ENCODE measurements at places on chromosomes 2 and 18.

DNA sequence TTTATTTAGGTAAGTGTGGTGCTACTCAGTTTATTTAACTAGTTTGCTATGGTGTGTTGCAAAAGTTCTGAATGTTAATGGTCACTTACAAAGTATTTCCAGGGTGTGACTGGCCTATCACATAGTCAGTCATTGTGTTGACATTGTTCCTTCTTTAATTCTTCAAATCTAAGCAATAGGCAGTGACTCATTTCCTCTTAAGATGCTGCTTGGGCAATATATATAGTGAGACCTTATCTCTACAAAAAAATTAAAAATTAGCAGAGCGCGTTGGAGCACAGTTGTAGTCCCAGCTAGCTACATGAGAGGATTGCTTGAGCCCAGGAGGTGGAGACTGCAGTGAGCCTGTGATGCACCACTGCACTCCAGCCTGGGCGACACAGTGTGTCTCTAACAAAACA lies 5.8 kb upstream of the CCDC88A start:
- no peak for DNase-seq

- no peak for DNase-seq
These were observed 34.1 kb downstream of the AGAP1 start for GRCh38 chr2:235527806-235528469.

- DNase-seq: no peak
These were observed 18.5 kb downstream of the KCMF1 start for GRCh38 chr2:84989422-84989821.

GRCh38 chr18:69490072-69490471 lies 89.4 kb downstream of the DOK6 start:
- no peak for DNase-seq

DNA sequence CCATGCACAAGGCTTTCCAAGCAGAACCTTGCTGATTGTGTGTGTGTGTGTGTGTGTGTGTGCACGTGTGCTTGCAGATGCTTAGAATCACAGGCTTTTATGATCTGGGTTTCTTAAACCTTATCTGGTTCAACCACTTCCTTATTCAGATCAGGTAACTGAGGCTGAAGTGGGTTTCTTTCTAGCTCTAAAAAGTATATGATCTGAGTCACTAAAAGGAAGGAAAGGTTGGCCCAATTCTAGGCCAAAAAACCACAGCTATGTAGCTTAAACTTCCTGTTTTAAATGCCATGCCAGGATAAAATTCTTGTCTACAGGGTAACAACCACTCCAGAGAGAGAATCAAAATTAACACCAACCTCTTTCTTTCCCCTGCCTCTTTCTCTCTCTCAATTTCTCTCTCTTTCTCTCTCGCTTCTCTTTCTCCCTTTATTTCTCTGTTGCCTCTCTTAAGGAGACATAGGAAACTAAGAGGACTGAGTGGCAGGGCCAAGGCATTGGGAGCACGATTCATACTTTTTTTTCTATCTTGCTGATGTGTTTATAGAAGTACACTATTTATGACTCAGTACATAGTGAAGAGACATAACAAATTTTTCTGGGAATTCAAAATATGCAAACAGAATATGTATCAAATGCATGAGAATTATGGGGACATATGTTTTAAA lies 140.3 kb downstream of the TRIB2 start:
- DNase-seq: peak; percentile 94

- no peak for DNase-seq
These were observed 55.9 kb downstream of the ZFP36L2 start for GRCh38 chr2:43170405-43171105.

GRCh38 chr2:65264821-65265670 lies 37.4 kb downstream of the ACTR2 start:
- DNase-seq: peak; percentile 73

DNA sequence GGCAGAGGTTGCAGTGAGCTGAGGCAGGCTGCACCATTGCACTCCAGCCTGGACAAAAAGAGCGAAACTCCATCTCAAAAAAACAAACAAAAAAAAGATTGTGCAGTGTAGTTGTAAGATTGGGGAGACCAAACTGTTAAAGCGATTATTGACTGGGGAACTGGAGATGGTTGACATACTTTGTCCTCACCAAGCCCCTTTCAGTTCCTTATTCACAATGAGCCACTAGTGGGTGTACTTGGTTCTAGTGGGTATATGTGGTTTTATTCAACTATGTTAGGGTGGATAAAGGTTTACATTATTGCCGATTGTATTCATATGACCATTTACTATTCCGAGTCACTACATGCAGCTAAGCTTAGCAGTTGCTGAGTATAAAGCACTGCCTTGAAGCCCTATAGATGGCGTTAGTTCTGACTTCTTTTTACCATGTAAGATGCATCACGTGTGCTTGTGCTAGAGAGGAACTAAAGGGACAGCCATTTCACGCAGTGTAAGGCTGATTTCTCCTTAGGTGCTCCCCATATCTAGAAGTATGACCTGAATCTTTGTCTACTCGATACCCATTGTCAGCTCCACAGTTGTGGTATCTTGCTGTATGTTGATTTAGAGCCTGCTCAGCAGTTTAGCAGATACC lies 12.1 kb downstream of the EIF4E2 start:
- DNase-seq: no peak

DNA sequence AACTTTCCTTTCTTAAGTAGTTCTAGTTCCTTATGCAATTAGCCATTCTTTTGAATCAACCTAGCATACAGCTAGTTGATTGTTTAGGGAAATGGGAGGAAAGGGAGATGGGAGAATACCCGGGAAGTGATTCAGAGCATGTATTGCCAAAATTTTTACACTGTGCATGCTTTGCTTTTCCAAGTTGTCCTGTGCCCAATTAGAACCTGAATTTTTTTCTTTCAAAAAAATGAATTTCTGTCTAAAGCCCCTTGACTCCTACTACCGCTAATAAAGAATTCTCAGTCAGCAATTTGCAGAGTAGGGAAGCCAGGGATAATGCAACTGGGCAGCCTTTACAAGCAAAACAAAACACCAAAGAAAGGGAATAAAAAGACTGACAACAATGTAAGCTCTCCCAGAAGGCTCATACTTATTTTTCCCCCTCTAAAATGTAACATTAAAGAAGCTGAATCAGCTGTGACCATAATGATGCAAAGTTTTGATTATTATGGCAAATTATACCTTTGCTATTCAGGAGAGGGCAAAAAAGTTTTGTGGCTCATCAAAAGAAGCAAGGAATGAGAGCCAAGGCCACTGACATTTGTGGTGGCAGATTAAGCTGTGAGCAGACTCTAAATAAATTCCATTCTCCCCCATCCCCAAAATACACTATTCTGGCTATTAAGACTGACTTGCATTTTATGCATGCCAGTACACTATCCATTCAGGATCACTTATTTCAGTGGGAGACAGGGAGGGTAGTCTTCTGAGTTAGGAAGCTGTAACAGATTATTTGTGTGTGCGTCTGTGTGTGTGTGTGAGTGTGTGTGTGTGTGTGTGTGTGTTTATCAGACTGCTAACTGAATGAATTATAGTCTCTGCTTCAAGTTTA lies 174.3 kb downstream of the ERBB4 start:
- DNase-seq: no peak

DNA sequence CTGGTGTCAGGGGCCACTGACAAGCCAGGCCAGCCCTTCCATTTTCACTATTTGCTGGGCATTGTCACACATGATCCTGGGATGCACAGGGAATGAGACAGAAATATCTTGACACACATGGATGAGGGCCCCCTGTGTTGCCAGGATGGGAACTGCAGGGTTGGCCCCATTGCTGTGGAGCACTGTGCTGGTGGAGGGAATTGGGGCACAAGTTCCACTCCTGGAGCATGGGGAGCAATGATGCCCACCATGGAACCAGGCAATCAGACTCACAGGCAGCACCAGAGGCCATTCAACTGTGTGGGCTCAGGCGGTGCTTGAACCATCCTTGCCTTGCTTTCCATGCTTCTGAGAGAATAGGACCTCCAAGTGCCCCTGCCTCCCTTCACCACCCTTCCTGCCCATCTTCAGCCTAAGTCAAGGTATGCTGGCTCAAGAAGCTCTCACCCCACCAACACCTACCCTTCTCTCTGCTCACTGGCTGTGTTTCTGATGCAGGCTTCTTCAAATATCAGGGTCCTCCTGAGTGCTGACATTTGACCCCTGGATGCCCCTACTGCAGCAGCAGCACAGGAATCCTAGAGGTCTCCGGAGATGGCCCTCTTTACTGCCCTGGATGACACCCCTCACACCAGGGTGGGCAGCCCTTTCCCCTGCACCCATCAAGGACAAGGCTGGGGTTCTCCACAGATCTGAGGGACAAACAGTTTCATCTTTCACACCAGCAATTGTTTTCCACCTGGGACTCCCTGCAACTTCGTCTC lies 11.0 kb downstream of the ADRA2B start:
- no peak for DNase-seq

GRCh38 chr2:191349990-191350389 lies 104.8 kb downstream of the MYO1B start:
- DNase-seq: no peak

GRCh38 chr18:55506074-55506473 lies 81.9 kb downstream of the TCF4 start:
- no peak for DNase-seq

DNA sequence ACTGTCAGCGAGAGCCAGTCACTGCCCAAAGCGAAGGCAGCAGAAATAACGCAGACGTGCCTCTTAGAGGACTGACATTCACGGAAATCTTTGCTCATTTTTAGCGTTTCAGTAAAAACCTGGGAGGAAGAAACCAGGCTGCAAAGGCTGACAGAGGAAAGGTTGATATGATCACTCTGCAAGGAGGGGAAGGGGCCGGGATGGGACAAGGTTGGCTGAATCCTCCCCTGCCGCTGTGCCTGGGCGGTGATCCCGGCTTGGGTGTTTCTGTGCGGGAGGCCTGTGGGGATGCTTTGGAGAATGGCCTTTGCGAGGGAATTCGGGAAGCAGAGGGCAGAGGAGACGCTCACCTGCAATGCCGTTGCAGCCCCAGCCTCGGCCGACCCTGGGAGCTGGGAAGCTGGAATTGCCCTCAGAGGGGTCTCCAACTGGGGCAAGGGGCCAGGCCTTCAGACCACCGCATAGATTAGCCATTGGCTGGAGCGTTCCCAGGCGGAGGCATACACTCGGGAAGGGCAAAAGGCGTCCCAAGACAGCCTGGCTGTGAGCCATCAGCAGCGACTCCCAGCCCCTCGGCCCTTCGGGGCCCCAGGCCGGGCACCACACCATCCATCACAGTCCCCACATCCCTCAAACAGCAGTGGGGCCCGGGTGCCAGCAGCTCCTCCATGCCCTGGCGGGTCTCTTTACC lies 111.7 kb upstream of the GPC1 start:
- DNase-seq: no peak

- no peak for DNase-seq
These were observed 463.0 kb downstream of the FBXO15 start for GRCh38 chr18:73684647-73685046.

DNA sequence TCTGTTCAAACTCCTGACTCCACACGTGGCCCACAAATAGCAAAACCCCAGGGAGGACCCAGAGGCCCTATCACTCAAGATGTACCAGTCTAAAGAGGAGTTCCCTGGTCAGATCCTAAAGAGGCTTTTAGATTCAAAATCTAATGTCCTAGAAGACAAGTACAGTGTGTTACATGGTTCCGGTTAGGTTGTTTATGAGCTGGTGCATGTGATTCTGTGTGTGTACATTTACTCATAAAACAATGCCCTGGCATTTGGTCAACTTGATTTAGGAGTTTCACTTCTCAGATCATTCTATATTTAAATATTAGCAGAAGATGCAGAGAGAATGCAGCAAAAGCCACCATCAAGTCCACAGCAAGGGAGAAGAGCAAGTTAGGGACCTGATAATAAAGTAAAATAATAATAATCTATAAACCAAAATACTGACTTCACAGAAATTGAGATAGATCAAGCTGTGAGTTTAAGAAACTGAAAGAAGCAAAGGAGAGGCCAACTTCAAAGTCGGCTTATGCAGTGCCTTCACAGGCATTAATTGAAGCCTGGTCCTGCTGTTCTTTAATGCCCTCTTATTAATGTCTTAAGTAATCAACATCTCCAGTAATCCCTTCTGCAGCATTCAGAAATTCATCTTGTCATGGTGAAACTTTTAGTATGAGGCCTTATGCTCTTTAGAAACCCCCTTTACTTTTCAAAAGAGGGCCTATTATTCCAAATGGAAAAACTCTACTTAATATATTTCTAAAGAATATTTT lies 4.2 kb upstream of the AP1S3 start:
- no peak for DNase-seq

DNA sequence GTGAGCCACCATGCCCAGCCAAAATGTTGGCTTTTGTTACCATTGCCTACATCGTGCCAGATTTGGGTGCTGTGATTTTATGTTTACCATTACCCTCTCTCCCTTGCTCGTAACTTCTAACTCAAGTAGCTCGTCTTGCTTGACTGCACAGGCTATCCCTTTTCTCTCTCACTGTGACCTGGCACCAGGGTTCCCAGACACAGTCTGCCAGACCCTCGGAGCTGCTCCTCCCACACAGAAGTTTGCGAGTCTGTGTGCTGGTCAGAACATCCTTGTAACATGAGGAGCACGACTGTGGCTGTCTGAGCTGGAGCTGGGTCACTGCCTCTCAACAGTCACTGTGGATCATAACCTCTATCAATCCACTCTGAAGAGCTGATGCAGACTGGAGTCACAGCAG lies 152.5 kb upstream of the ACKR3 start:
- no peak for DNase-seq

- DNase-seq: no peak
These were observed at the start of gene LAMA3 for GRCh38 chr18:23689031-23689615. LAMA3 (plus strand) TSS chr18:23689453; CDS start chr18:23689684, 231 bp downstream.

GRCh38 chr18:33210575-33211189 lies 229.8 kb downstream of the CCDC178 start:
- DNase-seq: peak; percentile 11

- DNase-seq: no peak
These were observed 40.3 kb downstream of the SOWAHC start for GRCh38 chr2:109654326-109655050.

GRCh38 chr2:132415915-132416722 lies 486 bp upstream of the GPR39 start:
- no peak for DNase-seq

DNA sequence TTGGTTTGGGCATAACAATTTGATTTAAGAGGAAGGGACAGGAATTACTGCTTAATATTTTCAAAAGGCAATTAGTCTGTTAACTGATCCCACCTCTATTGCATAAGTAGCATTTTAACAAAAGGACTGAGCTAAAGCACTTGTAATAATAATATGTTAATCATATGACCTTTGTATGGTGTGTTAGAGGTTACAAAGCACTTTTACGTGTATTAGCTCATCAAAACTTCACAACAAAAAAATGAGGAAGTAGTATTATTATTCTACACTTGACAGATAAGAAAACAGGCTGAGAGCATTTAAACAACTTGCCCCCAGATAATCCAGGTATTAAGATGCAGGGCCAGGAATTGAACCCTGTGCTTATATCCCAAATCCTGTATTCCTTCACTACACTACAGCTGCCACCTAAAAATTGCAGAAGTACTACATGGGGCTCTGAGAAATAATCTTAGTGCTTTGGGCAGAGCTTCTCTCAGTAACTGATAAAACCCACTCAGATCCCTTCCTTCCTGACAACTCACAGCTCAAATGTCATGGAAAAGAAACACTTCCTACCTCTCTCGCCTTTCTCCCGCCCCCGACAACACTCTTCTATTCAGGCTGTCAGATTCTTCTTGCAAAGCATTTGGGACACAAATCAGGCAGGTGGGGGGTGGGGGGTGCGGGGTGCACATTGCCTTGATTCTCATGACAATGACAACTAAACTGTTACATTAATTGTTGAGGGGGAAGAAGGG lies 20.7 kb upstream of the KCTD1 start:
- DNase-seq: no peak

- no peak for DNase-seq
These were observed 1.0 kb upstream of the HOXD12 start for GRCh38 chr2:176098366-176099158.

- DNase-seq: no peak
These were observed 381.2 kb downstream of the TXNL1 start for GRCh38 chr18:56257205-56257604.

GRCh38 chr2:182240862-182241371 lies 185.9 kb downstream of the PDE1A start:
- DNase-seq: peak; percentile 17
